ENCODE measurements at places on chromosomes 3 and 15.

GRCh38 chr3:60912142-60912541 is 339.1 kb downstream of the FHIT start:
- DNase-seq: no peak

GRCh38 chr15:51403072-51403878 is 61.8 kb downstream of the GLDN start:
- no peak for DNase-seq

DNA sequence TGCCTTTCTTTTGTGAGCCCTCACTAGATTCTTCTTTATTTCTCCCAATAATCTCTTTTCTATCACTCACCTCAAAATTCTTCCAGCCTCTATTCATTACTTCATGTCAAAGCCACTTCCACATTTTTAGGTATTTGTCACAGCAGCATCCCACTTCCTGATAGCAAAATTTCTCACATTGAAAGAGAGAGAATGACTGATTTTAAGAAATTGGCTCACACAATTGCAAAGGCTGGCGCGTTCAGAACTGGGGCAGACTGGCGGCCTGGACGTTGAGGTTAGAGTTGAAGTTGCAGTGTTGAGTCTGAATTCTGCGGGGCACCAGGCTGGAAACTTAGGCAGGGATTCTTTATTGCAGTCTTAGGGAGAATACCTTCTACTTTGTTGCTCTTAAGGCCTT is 117.9 kb downstream of the LRRC28 start:
- no peak for DNase-seq

GRCh38 chr3:154025007-154025406 is 96.2 kb upstream of the ARHGEF26 start:
- DNase-seq: no peak

DNA sequence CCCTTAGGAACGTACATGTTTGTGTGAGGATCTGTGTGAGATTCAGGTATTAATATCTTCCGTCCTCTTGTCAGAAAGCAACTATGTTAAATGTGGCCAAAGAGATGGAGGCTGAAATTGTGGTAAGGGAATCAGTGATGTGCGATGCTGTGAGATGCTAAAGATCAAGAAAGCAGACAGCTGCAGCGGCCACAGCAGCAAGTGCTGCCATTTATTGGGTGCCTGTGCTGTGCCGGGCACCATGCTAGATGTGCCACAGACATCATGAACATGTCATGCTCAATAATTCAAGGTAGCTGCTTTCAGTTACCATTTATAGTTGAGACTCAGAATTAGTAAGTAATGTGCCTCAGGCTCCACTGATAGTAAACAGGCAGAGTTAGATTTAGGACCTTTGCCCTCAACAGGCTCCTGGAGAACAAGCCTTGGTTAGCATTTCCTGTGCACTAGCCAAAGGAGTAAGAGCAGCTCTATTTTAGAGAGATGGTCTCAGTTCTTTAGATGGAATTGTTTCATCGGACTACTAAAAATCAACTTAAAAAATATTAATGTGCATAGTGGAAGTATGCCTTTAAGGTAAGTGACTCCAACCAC is 24.9 kb downstream of the LARS2 start:
- no peak for DNase-seq

GRCh38 chr3:136931606-136932005 is 26.2 kb upstream of the IL20RB start:
- no peak for DNase-seq

DNA sequence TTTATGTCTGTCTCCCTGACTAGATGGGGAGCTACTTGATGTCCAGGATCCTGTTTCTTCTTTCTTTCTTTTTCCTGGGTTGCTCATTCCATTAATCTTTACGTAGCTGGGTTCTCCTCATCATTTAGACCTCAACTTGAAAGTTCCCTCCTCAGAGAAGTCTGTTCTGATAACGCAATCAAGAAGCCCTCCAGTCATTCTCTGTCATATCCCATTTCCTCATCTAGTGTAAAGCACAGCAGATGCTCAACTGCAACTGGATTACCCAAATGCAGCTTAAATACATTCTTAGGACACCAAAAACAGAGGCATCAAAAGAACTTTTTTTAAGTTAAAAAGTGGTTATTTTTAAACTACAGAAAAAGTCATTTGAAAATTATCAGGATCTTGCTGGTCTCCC is 51.7 kb upstream of the ST3GAL6 start:
- no peak for DNase-seq

GRCh38 chr3:42635111-42635510 is 18.4 kb upstream of the ZBTB47 start:
- no peak for DNase-seq

DNA sequence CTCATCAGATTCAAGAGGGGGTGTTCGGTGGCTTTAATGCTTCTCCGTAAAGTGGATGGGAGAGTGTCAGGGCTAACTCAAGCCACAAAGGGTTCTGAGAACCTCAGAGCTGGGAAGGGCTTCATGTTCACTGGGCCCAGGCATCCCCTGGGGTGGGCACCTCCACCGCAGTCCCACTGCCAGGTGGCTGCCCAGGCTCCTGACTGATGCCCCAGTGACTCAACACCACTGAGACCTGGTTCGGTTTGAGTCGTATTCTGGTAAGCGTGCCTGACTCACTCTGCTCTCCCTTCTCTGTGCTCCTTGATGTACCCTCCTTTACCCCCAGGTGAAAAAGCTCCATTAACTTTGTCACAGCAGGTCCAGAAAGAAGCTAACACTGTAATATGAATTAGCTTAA is 304.6 kb downstream of the RPLP1 start:
- no peak for DNase-seq

DNA sequence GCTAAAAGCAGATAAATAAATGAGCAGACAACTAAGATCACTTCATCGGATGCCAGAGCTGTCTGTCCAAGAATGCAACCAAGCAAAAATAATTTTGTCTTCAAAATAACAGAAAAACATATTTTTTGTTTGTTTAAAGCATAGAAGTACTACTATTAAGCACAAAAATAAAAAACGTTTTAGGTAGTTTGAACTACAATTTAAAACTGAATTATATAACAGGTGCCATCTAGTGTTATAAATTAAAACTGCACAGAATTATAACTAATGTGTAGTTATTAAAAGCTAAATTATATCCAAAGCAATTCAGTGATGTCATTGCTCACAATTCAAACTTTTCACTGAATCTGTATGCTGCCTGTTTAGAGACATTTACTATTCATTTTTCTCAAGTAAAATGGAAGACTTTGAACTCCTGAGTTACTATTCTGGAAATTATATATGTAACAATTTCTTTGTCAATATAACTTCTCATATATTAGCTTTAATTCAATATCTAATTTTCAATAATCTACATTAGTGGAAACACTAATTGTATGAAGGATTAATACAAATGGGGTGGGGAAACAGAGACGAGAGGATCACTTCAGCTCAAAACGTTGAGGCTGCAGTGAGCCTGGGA is 29.5 kb downstream of the LINS1 start:
- DNase-seq: no peak

DNA sequence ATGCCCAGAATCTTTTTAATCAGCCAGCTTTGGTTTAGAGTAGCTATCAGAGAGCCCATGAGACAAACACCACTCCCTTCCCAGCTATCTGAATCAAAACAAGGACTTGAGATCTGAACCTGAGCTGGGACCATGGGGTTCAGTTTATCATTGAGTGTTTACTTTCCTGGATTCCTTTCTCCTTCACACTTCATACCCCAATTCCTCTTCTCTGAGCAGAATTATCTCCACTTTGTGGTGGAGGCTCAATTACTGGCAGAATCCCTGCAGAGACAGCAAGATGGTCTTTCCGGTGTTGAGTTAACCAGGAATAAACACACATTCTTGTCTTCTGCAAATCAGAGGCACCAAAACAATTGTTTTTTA is 102.4 kb downstream of the RPL22L1 start:
- no peak for DNase-seq

DNA sequence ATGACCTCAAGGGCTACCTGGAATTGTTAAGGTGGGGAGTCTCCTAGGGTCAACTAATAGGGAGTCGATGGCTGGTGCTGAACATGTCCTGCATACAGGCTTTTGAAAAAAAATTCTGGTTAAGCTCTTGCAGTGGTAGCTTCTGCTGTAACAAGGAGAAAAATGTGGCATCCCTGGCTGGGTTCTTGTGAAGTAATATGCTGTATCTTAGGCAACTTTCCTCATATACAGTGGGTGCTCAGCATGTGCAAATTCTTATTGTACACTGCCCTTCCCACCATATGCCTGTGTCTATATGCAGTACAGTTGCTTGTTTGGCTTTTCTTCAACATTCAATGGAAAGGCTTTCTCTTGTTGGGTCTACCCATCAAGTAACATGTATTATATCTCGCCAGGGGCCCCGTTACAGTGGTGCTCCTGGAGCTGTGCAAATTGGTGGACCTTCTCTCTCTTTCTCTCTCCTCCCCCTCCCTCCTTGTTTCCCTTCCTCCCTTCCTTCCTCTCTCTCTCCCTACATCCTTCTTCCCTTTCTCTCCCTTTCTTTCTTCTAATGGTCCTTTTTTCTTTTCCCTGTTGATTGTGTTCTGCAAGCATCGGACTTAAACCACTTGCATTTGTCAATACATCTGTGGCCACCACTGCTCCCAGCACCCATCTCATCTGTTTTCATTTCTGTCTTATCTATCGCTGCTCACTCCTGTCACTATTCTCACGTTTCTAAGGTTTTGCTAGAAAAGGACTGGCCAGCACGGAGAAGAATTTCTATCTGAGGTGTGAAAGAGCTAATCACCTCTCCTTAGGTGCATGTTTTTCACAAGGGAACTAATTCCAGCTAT is 35.2 kb downstream of the TGFBR2 start:
- no peak for DNase-seq

DNA sequence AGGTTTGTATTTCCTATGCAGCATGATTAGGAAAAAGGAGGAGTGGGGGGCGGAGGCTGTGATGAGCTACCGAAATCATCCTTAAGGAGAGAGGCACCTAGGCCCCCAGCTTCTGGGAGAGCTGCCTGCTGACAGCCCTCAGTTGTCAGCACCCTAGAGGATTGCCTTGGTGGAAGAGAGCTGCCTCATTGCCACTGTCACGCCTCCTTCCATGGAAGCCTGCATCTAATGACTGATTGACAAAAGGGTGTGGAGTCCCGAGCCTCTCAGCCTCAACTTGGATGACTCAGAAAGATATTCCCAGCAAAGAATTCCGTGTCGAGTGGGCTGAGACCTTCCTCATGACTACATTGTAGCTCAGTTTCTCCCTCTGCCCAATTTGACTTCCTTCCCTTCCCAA is 320.4 kb upstream of the PROK2 start:
- DNase-seq: no peak

GRCh38 chr15:97623091-97623661 is 337.3 kb upstream of the ARRDC4 start:
- DNase-seq: no peak

DNA sequence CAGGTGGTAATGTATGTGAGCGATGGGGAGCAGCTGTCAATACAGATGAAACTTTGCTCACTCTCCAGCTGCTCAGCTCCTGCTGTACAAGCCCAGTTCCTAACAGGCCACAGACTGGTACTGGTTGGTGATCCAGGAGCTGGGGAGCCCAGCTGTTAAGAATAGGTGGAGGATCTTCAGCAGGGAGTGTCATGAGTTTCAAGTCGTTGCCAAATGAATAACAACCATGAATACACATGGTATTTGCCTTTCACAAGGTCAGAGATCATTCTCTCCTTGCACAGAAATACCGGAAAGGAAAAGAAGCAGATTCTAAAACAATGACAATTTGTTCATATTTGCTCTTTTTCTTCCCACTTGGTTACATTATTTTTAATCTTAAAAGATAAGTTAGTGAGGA is 5.1 kb downstream of the PLSCR1 start:
- no peak for DNase-seq

DNA sequence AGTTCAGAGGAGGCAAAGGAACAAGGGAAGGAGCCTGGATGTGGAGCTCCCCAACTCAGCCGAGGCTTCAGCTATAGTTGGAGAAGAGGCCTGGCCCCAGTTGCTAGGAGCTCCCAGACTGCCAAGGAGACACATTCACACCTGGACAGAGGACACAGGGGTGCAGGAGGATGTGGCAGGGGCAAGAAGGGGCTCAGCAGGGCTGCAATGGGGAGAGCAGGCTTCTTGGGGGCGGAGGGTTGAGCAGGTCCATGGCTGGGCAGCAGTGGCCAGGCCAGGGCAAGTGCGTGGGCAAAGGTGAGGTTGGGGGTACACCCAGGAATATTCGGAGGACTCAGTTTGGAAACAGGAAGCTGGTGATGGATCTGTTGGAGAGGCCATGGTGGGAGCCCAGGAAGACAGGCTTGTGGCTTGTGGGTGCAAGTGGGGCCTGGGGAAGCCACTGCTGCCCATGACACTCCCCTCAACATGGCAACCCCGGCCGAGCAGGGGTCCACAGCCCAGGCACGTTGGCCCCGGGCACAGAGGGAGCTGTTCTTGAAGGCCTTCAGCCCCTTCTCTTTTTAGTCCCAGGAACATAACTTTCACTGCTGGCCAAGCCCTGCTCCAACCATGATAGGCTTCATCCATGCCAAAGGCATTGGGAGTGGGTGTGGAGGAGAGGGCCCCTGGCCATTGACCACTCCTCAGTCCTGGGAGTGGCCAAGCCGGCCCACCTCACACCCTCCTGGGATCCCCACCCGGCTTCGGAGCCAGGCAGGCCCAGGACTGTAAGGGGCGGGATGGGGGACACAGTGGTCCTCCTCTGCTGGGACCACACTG is 33.3 kb downstream of the TSPAN3 start:
- DNase-seq: no peak

DNA sequence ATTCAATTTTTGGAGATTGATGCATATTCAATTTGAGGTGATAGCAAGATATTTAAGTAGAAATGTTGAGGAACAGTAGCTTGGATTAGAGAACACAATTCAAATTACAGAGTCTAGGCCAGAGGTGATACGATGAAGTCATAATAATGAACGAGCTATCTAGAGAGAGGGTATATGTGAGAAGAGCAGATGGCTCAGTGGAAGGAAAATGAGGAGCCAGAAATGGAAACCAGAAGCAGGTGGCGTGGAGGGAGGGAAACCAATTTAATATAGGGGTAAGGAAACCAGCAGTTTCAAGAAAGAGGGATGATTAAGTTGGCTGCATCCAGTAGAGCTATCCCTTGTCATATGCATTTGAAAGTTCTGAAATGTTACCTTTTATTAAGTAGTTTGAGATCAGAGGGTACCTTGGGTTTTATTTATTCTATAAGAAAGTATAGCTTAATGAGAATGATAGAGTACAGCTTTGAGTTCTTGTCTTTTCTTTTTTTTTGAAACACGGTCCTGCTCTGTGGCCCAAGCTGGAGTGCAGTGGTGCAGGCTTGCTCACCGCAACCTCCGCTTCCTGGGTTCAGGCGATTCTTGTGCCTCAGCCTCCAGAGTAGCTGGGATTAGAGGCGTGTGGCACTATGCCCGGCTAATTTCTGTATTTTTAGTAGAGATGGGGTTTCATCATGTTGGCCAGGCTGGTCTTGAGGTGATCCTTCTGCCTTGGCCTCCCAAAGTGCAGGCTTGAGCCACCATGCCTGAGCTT is 22.1 kb downstream of the NCK1 start:
- no peak for DNase-seq

DNA sequence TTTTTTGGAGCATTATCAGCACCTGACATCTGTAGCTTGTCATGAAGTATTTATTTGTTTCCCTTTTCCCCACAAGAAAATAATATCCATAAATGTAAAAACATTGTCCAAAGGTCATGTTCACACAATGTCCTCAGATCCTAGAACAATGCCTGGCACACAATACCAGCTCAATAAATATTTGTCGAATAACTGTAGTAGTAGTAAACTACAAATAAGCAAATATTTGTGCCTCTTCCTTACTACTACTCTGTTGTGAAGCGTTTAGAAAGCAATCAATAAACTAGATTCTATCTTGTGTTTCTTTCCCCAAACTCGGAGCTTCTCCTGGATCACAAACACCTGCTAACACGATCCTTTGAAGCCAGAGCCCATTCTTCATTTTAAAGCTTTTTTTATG is 459.6 kb upstream of the NECTIN3 start:
- DNase-seq: no peak

All from stimulated activated CD8-positive, alpha-beta memory T cell treated with anti-CD3 and anti-CD28 coated beads, Interleukin-2, amount 100 ng/mL, for 1 hour (primary cell).